ENCODE measurements at places on chromosomes 7 and 10.

- DNase-seq = no peak
These were observed 327.2 kb upstream of the AKR1E2 start for GRCh38 chr10:4498711-4499251.

DNA sequence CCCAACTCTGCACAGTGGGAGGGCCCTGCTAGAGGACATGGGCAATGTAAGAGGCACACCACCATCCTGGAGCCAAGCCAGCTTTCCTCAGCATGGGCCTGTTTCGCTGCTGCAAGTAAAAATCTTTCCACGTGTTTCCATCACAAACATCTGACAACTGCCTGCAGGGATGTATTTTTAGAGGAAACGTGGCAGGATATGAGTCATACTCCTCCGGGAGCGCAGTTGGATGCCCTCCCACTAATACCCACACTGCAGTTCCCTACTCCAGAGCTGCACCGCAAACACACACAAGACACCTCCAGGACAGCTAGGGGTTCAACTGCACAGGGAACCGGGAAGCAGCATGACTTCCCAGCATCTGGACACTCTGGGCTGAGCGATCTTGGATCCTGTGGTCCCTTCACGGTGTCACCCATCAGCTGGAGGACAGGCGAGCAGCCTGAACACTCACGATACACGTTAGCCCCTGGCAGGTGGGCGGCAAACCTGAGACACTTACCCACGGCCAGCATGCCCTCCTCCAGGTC, 26.1 kb downstream of the PLAC9 start:
- DNase-seq = no peak

GRCh38 chr10:11587722-11588259, 23.7 kb downstream of the USP6NL start:
- DNase-seq = no peak

- DNase-seq = no peak
These were observed 35.4 kb upstream of the ZNF107 start for GRCh38 chr7:64630496-64630895.

DNA sequence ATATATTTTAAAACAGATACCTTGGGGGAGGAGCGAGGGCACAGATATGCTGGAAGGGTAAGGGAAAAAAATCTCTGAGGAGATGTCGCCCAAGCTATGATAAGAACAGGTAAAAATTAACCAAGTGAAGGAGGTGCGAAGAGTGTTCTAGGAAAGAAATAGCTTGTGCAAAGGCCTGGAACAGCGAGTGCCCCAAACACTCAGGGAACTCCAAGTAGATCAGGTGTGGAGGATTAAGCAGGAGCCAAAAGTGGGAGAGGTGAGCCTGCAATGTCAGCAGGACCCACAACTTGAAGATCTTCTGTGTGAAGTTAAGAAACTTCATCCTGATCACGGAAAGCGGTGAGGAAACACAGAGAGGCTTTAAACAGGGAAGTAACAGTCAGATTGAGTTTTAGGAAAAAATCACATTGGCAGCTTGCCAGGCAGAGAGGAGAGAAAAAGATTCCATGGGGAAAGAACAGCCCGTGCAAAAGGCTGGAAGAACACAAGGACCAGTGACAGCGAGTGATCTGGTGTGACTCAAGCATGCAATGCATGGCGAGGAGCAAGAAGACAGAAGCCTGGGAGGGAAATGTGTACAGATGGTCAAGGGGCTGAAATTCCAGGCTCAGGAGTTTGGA, 30.7 kb downstream of the FGF8 start:
- no peak for DNase-seq

- no peak for DNase-seq
These were observed 472.7 kb upstream of the GALNT17 start for GRCh38 chr7:70659263-70659662.

GRCh38 chr10:17768957-17769356, 17.0 kb downstream of the TMEM236 start:
- DNase-seq = no peak

- no peak for DNase-seq
These were observed 325.5 kb downstream of the LHFPL3 start for GRCh38 chr7:104653825-104654401.

- no peak for DNase-seq
These were observed 2.5 kb downstream of the TES start for GRCh38 chr7:116212869-116213268.

DNA sequence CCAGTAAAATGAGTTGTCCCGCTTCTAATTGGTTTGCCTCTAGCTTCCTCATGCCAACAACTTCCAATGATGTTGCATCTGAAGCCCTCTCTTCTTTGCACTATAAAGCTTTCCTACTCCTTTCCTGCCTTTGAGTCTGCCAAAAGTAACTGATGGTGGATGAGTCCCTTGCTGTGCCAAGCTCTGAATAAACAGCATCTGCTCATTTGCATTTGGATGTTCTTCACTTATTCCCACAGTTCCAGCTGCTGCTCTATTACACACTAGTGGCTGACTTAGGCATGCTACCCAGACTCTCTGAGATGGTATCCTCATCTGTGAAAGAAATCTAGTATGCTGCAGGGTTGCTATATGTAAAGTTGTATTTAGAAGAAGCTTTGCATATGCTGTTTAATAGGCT, 24.9 kb downstream of the SFR1 start:
- no peak for DNase-seq

DNA sequence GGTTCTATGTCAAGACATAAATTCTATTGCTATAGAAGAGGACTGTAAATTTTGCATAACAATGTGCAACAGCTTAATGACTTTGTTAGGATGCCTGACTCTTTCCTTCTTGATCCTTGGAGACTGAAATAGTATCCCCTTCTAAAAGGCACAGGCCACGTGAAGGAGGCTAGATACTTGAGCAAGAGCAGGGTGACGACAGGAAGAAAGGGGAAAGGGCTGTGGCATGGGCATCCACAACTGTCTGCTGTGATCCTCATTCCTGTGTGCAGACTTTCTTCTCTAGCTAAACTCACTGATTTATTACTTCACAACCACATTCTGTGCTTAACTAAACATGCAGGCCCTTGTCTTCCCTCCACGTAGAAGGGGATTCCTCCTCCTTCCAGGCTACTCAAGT, 1111.8 kb upstream of the C7orf33 start:
- DNase-seq = no peak

- no peak for DNase-seq
These were observed 397 bp upstream of the NFE2L3 start for GRCh38 chr7:26151650-26151952.

DNA sequence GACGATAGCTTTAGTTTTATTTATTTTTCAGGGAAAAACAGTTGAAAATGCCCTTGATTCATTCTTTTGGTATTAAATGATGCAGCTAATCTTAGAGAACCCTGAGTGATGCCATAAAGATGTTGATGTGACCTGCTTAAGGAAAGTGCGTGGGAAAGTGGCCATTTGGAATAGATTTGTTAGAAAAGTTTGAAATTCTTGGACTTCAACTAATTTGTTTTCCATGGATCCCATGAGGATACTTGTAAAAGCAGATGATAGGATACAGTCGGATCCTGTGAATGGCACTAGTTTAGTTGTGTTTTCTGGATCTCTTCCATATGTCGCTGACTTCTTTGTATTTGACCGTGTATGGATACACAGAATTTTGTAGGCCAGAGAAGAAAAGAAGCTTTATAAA, 69.0 kb downstream of the SEPTIN7 start:
- no peak for DNase-seq

GRCh38 chr10:24503461-24504320, 220.0 kb downstream of the ARHGAP21 start:
- DNase-seq = no peak

- no peak for DNase-seq
These were observed 743.7 kb downstream of the PCDH15 start for GRCh38 chr10:54057357-54057756.

GRCh38 chr7:143314127-143314526, 1.8 kb upstream of the CLCN1 start:
- no peak for DNase-seq

DNA sequence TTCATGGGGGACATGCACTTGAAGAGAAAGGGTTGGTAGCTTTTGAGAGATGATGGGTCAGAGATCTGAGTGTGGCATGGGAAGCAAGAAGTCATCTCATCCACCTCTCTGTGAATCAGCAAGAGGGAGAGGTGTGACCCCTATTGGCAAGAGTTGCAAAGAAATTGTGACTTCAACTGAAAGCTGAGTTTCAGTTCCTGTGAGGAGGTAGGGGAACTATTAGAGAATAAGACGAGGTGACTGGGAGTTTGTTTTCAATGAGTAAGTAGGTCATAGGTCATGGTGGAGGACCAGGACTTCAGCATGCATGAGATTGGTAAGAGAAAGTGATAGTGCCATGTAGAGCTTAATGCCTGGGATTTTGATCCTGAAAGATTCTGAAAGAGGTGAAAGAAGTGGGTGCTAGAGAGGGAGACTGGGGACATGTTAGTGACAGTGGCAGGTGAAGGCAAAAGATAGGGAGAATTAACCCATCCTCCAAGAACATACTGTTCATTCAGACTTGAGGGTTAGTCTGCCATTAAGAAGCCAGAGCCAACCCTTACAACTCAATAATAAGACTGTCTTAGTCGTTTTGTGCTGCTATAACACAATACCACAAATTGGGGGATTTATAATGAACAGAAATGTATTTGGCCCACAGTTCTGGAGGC, 75.5 kb upstream of the CAPZA2 start:
- DNase-seq = no peak

GRCh38 chr10:100377830-100378229, 30.8 kb downstream of the SCD start:
- no peak for DNase-seq
